ENCODE measurements at places on chromosomes 12 and 14.

- no peak for DNase-seq
Measured at GRCh38 chr12:13979772-13980378, 1.5 kb downstream of the GRIN2B start.

DNA sequence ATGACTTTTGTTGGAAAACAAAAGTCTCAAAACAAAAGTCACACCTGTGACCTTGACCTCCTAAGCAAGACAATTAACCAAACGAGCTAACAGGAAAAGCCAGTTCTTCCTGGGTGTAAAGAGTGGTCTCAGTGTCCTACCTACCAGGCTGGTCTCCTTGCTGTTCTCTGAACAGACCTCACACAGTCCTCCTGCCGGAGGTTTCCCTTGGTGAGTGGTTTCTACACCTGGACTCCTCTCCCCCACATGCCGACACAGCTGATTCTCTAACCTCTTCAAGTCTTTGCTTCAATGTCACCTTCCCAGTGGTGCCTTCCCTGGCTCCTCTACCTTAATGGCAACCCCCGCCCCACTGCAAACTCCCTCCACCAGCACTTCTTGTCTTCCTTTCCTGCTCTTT is 238.6 kb downstream of the ZFP36L1 start:
- no peak for DNase-seq

DNA sequence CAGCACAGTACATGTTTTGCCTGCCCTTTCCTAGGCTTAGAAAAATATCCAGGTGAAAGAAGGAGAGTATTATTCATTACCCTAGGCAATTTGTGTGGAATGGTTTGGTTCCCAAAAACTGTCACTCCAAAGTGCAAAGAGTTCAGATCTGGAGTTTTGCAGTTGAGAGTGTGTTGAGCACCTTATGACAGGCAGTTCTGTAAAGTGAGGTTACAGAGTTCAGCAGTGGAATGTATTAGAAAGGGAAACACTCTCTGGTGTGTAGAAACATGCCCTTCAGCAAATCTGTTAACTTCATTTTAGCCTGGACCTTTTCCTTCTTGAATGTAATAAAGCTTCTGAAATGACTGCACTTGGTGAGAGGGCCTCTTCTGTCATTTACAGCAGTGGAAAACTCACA is 154.0 kb upstream of the SSTR1 start:
- no peak for DNase-seq

DNA sequence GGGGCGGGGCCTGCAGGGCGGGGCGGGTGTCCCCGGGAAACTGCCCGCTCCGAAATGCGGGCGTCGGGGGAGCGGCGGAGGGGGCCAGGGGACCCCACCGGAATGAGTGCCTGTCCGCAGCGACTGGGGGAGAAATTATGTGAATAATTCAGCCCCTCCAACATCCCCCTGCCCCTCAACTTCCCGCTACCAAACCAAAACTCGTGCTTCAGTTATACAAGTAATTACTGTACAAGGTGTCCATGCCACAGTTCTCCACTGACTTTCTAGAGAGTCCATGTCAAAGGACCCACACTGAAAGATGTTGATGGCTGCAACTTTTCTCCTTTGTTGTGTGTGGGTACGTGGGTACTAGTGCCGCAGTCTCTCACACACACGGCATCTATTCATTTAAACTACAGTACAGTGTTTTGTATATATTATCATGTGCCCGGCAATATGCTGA is 414 bp upstream of the CDK17 start:
- DNase-seq: no peak

GRCh38 chr14:59871166-59871495 is 555 bp upstream of the RTN1 start:
- DNase-seq: no peak

- no peak for DNase-seq
Measured at GRCh38 chr12:92608151-92609091, 94.4 kb upstream of the PLEKHG7 start.

GRCh38 chr12:86669010-86669409 is 412.8 kb upstream of the MGAT4C start:
- DNase-seq: no peak

DNA sequence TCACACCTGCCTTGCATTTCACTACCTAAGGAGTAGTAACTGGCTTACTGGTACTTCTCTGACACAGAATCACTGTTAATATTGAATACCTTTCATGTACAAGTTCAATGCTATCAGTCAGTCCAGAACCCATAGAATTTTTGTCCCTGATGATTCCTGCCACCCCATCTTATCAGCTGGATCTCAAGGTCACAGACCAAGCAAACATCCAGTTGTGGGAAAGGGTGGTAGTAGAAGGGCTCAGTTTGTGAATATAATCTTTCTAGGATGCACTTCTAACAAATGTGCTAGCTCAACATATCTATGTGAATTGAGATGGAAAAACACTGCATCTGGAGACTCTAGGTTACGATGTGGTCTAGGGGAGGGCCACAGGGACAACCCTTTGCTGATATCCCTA is 14.1 kb downstream of the PPP1CC start:
- DNase-seq: no peak

GRCh38 chr12:72865921-72866320 is 593.8 kb downstream of the TRHDE start:
- DNase-seq: no peak

DNA sequence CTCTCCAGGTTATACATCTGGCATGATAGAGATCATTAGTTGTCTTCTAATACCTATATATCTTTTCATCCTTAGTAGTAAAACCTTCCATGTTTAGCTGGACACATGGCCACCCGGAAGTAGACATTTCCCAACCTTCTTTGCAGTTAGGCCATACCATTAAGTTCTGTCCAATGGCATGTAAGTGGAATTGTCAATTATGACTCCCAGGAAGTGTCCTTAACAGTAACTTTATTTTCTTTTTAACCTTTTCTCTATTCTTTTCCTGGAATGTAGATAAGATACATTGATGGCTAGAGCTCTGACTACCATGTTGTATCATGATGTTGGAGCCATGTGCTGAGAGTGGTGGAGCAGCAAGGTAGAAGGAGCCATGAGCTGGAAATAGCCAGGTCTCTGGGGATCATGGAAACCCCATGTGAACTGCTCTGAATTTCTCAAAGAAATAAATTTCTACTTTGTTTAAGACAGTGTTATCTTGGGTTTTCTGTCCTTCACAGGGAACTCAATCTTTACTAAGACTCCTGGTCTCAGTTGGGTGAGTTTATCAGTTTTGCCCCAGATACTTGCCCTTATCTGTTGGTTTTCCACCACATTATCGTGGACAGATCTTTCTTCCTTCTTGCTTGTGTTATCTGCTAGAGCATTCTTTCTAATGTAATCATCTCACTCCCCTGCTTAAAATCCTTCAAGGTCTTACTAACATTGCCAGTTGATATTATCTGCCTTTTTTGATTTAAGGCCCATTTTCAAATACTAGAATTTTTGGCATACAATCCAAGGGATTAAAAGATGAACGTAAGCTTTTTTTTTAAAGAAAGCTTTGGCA is 5.1 kb upstream of the LTA4H start:
- DNase-seq: no peak

DNA sequence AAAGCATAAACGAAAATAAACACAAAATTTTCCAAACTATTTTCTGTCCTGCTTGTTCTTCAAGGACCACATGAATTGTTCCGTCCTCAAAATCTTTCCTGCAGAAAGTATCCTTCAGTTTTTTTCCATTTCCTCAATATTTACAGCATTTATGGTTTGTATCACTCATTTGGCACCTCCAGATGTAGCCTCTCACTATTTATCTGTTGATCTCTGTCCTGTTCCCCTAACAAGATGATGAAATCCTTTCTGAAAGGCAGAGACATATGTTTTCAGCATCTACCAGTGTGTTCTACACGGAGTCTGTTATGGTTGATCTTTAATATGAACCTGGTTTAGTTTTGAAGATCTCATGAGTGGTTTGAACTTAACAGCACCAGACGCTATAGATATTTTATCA is 490.2 kb downstream of the NELL2 start:
- no peak for DNase-seq

DNA sequence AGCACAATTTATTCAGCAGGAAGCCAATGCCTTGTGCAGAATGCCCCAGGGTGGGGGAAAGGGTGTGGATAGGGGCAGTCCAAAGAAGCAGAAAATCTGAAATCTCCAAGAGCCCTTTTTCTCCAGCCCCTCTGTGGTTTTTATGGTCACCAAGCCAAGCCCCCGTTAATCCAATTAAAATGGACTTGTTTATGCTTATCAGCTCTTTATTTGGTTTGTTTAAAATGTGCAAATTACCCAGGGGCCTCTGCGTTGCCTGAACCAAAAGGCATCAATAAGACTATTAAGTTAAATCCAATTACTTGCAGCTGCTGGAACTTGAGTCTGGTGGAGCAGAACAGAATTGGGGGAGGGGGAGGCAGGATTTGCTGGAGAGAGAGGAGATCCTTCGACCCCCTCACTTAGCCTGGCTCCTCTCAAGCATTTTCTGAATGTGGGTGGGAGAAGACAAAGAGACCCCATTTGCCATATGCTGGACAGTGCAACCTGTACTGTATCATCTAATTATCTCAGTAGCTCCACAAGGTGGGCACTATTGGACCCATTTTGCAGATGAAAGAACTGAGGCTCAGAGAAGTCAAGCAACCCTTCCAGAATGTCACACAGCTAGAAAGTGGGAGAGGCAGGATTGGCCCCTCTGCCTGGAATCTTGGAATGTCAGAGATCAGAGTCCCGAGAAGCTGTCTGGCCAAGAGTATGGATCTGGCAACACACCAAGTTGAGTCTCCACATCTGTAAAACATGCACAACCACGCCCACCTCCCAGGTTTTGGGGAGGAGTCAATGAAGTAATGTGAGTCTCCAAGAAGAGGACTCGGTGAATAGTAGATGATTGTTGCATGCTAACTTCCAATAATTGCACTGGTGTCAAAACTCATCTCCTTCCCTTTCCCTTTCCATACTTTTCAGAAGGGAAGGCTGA is 66.9 kb downstream of the CMKLR1 start:
- DNase-seq: no peak

All from GM19239 (cell line).